Kidney glomerular epithelial cell (primary cell): ENCODE measurements at places on chromosomes 5 and 9.

DNA sequence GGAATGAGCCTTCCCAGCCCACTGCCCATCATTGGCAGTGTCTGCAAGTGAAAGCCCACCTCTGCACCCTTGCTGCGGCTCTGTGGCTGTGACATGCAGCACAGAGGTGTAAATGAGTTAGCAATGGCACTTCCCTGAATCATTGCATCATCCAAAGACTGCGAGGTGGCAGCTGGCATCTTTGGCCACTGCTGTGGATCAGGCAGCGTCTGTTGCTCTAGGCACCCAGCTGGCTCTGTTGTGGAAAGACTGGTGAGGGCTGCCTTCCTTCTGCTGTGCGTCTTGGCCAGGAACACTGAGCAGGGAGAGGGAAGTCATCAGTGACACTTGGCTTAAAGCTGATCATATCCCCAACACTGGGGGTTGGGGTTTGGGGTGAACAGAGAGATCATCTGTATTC lies 64.5 kb downstream of the MFAP3 start:
- DNase-seq = no peak

DNA sequence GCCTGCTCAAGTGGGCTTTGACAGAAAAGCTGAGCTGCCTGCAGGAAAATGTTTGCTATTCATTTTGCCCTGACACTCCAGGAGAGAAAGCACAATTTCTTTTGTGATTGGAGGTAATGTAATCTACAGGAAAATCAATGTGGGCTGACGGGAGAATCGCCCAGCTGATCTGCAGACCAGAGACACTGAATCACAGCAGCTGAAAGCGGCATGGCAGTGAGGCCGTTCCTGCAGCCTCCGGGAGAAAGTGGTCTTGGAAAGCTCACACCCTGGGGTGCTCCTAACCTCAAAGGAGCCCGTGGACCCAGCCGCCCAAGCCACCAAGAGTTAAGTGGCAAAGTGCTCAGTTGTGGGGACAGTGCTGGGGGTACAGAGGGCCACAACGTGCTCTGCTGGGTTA lies 593.6 kb downstream of the BNC2 start:
- DNase-seq = no peak

- DNase-seq = no peak
Measured at GRCh38 chr9:93219692-93220091, 35.8 kb downstream of the WNK2 start.

- no peak for DNase-seq
Measured at GRCh38 chr9:29322240-29322639, 1749.0 kb upstream of the C9orf72 start.

DNA sequence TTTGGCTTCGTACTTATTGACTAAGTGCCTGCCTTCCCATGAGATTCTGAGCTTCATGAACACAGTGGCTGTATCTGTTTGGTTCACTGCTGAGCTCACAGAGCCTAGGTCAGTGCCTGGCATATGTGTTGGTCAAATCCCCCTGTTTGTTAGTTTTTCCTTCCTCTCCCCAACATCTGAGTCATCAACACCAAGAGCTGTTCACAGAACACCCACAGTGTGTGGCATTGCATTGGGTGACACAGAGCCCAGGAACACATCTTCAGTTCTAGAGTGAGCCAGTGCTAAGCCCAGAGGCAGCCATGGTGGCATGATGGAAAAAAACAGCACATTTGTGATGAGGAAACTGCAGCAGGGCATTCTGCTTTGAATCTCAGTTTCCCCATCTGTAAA lies 294.6 kb downstream of the SEC61B start:
- no peak for DNase-seq

DNA sequence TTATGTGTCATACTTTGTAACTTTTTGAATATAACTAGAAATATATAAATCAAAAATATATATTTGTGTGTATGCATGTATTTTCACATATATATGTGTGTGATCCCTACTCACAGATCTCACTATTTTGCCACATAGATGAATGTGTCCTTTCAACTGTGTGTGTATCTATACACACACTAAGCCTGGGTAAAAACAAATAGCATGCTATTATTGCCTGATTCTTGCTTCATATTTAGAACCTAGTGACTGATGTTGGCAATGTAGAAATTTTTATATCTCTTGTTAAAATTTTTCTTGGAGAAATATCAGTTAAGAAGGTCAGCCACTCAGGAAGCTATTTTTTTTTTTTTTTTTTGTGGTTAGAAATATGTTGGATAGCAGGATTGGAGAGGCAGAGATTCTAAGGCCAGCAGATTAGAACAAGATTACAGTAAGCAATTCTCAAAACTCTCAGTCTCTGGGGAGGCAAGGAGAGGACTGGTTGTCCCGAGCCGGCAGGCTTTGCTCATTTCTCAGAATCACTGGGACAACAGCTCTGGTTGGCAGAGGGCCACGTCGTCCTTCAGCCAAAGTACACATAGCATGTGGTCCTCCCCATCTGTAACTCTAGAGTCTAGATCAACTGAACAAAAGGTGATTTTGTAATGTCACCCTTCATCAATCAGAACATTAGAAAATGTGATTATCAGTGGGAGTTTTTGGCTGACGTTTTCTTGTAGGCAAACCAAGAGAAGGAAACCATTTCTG lies 19.7 kb downstream of the C6 start:
- peak; percentile 43 for DNase-seq
